ENCODE measurements at places on chromosomes 3 and 15.

- DNase-seq, result no peak
Measured at GRCh38 chr15:38651328-38652038, 86.9 kb upstream of the RASGRP1 start.

GRCh38 chr3:82685761-82686160 is 924.3 kb upstream of the GBE1 start:
- no peak for DNase-seq

DNA sequence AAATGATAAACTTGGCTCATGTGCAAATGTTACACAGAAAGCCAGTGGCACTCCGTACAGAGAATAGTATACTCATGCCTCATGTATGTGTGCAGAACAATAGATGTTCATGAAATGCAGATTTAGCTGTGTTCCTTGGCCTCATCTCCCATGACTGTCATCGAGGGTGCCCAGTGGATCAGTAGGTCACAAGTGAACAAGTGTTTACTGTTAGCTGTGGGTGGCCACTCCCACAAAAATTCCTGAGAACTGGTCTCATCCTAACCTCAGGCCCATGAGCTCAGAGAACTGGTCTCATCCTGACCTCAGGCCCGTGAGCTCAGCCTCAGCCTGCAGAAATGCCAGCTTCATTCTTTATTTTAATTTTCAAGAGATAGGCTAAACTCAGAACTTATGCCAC is 124.1 kb downstream of the GADL1 start:
- DNase-seq, result peak; percentile 86

GRCh38 chr15:80844011-80844732 is 65.0 kb downstream of the CEMIP start:
- peak; percentile 25 for DNase-seq

- no peak for DNase-seq
Measured at GRCh38 chr3:143718463-143718862, 129.8 kb downstream of the SLC9A9 start.

GRCh38 chr15:54127574-54127973 is 149.3 kb downstream of the UNC13C start:
- no peak for DNase-seq

DNA sequence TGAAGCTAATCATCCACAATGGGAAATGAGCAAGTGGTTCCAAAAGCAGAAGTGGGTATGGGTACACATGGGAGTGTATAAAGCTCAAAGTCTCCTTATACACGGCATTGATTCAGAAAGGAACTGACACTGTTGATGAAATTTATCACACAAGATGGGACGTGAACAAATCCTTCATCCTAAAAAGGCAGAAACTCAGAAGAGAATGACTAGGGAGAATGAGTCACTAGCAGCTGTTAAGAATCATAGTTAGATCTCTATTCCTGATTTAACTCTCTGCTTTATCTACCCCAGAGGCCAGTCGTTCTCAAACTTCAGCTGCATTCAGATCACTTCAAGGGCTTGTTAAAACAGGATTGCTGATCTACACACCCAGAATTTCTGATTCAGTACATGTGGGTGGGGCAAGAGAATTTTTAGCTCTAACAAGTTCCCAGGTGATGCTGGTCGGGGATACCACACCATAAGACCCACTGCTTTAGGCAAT is 97.7 kb upstream of the PHLDB2 start:
- DNase-seq, result peak; percentile 84

GRCh38 chr3:158430448-158430847 is 140.5 kb upstream of the MLF1 start:
- DNase-seq, result peak; percentile 3

GRCh38 chr3:134337511-134338200 is 36.6 kb downstream of the AMOTL2 start:
- DNase-seq, result no peak

- no peak for DNase-seq
Measured at GRCh38 chr3:52430416-52430810, 14.5 kb downstream of the SEMA3G start.

DNA sequence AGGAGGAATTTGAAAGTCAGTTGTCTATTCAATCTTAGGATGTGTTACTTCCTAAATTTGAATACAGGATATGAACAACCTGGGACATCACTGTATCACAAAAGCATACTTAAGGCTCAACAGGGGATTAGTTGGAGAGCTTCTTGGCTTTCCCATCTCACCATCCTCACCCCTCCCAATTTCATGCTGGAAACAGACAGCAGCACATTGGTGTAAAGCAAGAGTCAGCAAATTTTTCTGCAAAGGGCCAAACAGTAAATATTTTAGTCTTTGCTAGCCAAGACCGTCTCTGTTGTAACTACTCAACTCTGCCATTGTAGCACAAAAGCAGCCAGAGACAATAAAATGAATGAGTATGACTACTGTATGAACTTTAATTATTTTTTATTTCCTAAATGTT is 94.9 kb downstream of the ERC2 start:
- no peak for DNase-seq

- DNase-seq, result no peak
Measured at GRCh38 chr3:128307029-128307633, 153.8 kb downstream of the EEFSEC start.

DNA sequence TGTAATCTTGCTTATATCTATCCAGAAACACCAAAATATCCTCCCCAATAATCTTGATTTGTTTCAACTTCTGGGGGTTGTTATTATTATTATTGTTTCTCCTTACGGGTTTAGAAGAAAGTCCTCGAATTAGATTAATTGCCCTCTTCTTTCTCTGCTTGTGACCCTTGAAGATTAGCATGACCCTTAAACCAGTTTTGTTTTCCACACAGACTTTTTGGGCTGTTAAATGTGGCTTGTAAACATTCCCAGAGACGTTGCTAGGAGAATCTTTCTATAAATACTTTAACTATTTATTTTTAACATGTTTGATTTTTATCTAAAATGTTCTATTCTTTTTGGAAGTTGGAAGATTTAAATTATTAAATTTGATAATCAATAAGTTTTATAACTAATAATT is 4.3 kb upstream of the SUCNR1 start:
- no peak for DNase-seq

DNA sequence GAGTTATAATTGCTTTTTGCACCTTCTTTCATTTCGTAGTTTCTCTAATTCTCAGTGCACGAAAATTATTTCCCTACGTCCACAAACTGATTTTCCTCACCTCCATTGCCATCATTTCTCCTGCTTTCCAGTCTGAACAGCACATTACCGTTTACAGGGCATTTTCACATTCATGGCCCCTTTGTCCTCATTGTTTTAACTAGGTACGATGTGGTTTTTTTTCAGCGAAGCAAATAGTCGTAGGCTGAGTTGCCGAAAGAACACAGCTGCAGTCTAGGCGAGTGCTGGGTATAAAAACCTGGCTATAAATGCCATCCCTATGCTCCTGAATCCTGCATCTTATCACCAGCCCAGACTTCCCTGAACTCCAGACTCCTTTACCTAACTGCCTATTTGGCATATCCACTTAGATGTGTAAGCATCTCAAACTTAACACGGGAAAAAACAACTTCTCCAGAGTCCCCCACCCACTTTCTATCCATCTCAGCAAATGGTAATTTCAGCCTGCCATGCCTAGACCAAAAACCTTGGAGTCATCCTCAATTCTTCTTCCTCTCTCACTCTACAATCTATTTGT is 691 bp upstream of the FSIP1 start:
- DNase-seq, result peak; percentile 43

DNA sequence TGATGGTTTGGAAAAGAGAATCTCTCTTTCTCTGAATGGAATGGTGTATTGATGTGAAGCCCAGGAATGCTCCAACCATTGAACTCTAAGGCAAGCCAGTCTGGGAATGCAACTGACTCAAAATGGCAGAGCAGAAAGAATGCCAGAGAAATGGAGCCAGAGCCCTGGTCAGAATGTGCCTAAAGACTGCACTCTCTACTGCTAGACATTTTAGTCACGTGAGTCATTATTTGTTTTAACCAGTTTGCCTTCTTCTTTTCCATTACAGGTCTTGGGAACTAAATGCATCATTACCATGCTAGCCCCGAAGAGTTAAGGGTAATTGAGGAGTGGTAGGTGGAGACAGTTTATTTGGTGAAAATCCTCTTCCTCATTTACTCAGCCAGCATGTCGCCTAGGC is 67.3 kb upstream of the TRIM42 start:
- peak; percentile 26 for DNase-seq

DNA sequence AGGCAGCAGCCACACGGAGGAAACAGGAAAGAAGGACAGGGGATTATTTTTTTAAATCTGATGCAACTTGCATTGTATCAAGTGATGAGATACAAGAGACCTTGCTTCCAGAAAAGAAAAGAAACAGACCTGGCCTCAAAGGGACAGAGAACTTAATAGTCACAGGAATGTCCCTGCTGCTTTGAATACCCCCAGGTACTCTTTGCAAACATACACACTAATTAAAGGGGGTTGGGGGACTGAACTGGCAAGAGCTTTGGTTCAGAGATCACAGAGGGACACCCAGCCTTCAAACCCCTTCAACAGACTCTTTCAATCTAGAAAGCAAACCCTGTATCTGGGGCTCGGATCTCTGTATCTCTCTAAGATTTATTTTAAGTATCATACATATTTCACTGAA is 18.0 kb downstream of the TNIK start:
- no peak for DNase-seq

DNA sequence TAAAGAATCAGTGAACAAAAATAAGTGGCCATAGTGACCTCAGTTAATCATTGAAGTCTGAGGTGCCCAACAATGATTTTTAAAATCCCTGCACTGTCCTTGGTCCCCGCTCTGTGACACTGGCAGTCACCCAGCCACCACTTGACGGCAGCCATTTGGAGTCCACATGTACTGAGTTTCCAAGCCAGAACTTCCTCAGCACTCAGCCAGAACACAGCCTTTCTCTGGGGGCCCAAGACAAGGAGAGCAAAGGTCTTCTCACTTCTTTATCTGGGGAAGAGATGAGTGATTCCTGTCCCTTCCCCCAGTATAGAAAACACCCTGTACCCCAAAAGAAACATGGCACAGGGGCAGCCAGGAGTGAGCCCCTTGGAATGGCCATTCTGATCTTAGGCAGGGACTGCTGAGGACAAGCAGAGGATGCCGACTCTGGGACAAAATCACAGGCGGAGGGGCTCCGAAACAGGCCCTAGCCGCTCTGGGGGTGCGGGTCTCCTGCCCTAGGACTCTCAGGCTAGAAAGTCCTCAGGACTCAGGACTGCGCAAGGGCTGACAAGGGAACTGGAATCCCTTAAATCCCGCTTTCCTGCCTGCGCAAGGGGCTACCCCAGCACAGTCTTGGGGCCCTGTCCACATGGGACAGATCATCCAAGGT is 12.8 kb downstream of the PAK6 start:
- DNase-seq, result no peak

GRCh38 chr3:110456438-110457138 is 615.0 kb upstream of the NECTIN3 start:
- DNase-seq, result no peak

- peak; percentile 85 for DNase-seq
Measured at GRCh38 chr15:55552926-55553325, 35.2 kb downstream of the PYGO1 start.

DNA sequence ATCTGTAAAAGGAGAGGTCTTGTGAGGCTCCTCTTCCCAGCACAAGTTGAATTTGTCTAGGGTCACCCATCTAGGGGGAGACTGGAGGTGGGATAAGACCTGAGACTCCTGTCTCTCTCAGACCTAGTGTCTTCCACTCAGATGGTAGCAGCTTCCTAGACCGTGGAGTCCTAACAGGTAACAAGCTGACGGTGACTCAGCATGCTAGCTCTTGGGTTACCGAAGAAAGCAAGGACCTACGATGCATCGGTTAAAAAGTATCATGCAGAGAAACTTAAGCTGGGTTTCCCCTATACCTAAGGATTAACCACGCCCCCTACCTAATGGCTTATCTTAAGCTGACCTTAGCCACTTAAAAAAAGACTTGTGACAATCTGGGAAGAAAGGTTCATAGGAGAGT is 7.6 kb downstream of the LRRN1 start:
- DNase-seq, result no peak

DNA sequence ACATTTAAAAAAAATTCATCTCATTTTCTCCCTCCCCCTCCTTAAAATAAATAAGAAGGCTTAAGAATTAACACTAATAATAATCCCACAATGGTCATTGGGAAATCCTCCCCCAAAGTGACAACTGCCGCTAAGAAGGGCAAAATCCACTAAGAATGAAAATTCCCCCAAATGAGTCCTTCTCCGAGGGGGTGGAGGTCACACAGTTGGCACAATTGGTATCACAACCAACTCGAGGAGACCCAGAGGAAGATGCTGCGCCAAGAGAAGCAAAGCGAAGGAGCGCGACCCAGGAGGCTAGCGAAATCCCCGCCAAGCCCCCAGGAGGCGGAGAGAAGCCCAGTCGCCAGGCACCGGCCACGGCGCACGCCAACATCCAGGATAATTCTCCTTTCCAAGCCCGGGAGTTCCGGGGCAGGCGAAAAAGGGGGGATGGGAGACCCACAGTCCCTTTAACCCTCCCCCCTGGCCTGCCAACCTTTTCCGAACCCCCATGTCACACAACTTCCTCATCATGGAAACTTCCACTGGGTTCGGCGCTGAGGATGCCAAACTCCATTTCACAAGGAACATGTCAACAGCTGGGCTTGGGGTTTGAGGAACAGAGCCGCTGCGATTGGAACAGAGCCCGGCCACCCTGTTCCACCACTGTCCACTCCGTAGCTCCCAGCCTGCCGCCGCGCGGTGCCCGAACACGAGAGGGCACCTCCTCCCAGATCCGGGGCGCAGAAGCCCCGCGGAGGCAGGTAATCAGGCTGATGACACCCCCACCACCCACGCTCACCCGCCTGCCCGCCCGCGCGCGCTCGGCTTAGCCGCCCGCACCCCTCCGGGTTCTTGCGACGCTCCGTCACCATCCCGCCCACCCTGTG is 668 bp downstream of the THRB start:
- DNase-seq, result no peak

DNA sequence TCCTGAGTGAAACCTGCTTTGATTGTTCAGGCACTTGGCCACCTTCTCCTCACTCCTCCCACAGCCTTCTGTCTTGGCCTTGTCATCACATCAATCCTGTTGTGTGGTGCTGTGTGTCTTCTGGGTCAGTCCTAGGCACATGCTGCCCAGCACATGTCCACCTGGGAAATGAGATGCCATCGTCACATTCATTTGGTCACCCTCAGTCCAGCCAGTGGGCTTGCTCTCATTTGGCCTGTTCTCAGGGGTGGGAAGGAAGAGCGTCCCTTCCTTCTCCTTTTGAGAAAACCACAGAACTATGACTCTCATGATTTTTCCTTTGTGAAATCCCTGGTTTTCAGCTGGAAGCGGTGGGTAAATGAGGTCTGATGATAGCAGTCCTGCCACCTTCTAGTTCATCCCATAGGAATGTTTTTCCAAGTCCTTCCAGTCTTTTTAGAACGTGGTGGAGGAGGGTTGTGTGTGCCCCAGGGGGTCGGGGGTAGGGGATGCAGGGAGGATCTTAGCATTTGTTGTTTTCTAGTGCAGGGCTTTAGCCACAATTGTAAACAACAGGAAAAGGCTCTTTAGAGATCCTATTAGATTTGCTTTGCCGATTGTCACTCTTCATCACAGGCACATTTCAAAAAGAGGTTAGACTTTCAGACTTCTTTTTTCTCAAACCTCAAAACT is 8.4 kb upstream of the PLA1A start:
- no peak for DNase-seq

- DNase-seq, result no peak
Measured at GRCh38 chr3:172119266-172119969, 80.0 kb downstream of the FNDC3B start.

All from astrocyte of the spinal cord (primary cell).